Hepatocyte (in vitro differentiated cells): ENCODE measurements at places on chromosomes 4 and X.

GRCh38 chr4:46909078-46909477 is at the start of gene COX7B2:
Gene COX7B2, minus strand, starts transcription at chr4:46909245. Its CDS starts 174,053 bp downstream, at chr4:46735192.
- no peak for DNase-seq

DNA sequence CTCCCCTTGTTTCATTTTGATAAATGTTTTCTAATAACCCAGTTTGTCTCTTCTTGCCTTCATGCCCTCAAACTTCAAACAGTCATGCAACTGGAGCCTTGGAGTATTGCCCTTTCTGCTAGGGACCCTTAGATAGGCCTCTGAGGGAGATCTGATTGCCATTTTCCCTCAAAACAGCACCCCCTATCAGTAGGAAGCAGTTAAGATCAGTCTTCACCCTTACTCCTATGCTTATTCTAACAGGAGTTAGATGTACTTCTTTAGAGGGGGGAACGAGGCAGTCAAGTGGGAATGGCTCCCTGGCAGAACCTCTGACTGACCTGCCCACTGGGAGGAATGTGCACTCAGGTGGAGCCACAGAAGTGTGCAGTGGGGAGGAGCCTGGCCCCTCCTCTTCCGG is 74.1 kb downstream of the FAM47A start:
- DNase-seq, result no peak

- DNase-seq, result peak; percentile 36
Observed at GRCh38 chr4:158159054-158159717, 13.6 kb downstream of the GASK1B start.

DNA sequence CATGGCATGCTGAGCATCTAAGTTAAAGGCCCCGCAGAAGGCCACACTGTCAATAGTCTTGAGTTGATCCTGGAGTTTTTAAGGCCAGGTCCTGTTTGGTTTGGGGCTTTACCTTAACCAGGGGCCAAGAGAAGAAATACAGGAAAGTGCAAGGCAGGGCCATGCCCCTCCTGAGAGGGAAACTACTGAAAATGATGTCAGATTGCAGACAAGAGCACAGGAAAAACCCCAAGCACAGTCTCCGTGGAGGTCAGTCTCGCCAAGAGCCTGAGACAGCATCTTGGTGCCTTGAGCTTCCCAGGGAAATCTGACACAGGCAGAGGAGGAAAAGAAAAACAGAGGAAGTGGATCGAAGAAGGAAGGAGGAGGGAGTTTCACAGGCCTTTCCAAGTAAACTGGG is 32.2 kb upstream of the GATB start:
- no peak for DNase-seq

DNA sequence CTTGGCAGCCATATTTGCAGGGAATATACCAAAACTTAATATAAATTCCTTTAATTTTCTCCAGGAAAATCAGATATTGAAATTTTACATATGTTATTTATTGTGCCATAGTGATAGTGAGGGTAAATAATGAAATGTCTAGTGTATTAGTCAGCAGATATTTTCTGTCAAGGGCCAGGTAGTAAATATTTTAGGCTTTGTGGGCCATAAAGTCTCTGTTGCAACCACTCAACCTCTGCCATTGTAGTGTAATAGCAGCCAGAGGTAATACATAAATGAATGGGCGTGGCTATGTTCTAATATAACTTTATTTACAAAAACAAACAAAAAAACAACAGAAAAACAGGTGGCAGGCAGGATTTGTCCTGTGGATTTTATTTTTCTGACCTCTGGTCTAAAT is 33.5 kb downstream of the MSL3 start:
- no peak for DNase-seq

- DNase-seq, result no peak
Observed at GRCh38 chrX:38649674-38650647, 88.6 kb downstream of the TSPAN7 start.

GRCh38 chr4:80060804-80061203 is 12.2 kb downstream of the ANTXR2 start:
- DNase-seq, result no peak

- DNase-seq, result no peak
Observed at GRCh38 chr4:99847362-99847976, 30.8 kb downstream of the DAPP1 start.

DNA sequence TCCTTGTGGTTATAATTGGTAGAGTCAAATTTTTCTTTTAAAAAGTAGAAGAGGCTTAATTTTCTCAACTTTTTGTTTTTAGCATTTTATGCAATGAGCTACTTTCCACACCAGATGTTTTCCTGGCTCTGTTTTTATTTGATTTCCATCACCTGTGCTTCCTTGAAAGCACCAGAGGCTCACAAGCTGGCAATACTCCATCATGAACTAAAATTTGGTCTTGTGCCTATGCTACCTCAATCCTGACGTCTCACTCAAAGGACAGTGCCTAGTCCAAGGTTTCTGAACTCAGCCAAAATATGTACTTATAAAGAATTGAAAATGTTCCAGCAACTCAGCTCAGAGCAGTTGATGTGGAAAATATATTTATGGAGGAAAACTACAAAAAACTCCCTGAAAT is 914.0 kb upstream of the PRKX start:
- DNase-seq, result no peak
